ENCODE measurements at places on chromosomes 6 and 20.
A peak's percentile ranks its signal among the peaks of the same experiment; 100 is the strongest.

GRCh38 chr20:16475225-16475624 is 98.0 kb downstream of the KIF16B start:
- DNase-seq: no peak

DNA sequence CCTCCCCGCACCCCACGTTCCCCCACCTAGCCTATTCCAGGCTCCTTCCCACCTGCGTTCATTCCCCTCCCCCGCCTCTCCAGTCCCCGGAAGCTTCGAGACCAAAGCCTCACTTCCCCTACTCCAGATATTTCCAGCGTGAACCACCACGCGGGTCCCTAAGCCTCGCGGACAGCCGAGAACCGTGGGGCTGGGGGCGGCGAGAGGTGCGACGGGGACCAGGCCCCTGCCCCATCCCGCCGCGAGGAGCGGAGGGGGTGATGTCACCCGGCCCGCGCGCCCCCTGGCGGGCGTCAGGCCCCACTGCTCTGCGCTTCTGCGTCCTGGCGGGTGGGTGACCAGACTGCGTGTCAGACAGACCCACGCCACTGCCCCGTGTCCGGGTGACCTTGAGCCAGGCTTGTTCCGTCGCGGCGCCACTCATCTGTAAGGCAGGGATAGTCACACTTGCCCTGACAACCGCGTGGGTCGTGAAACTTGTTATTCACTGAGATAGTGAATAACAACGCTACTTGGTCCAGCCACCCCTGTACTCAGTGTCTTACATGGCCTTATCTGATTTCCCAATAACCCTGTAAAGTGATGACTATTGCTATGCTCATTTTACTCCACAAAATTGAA is 9.0 kb upstream of the HSP90AB1 start:
- DNase-seq: peak; percentile 80

DNA sequence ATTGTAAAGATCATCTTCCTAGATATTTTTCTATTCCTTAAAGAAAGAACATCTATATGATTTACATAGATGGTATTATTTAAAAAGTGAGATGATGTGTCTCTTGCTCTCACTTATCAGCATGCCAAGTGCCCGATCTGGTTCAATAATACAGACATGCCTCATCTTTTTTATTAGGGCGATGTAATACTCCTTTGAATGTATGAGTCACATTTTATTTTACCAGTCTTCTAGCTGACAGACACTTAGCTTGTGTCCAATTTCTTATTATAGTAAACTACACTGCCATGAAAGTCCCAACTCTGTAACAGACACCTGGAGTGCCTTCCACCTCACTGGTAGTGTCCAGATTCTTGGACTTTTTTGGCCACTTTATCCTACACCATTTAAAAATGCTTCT is 586.6 kb upstream of the BTBD3 start:
- no peak for DNase-seq

GRCh38 chr20:4787069-4787468 is 65.4 kb downstream of the PRND start:
- no peak for DNase-seq

GRCh38 chr20:32991383-32991782 is 12.8 kb downstream of the SUN5 start:
- no peak for DNase-seq

DNA sequence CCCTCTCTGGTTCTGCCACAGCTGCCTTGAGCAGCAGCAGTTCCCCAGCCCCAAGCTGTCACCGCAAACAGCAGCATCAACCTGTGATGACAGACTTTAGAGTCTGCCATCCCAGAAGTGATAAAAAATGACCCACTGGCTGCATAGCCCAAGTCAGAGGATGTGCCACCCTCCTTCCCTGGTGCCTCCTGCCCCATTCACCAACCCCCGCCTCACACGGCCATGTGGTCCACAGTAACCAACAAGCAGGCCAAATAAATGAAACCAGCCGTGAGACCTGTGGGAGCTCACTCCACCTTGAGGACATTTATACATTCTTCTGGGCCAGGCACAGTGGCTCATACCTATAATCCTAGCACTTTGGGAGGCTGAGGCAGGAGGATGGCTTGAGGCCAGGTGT is 98.2 kb downstream of the PRND start:
- DNase-seq: no peak

GRCh38 chr6:75922226-75922625 is 150.2 kb downstream of the IMPG1 start:
- no peak for DNase-seq

DNA sequence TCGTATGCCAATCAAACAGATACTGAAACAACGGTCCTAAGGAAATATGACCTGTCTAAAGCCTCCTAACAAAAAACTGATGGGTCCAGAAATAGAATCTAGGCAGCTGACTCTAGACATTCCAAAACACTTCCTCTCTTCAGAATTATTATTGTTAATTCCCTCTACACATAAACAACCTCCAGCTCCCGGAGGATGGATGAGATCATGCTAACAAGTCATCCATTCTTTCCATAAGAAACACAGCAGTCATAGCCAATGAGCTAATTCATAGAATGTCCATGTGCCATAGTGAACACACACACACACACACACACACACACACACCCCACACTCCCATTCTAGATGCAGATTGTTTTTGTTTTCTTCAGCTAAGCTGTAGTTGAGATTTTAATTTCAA is 44.3 kb downstream of the HDGFL1 start:
- no peak for DNase-seq

- no peak for DNase-seq
Observed at GRCh38 chr6:90720404-90720803, 133.5 kb upstream of the MAP3K7 start.

GRCh38 chr6:52231406-52232127 is 12.7 kb downstream of the IL17F start:
- DNase-seq: no peak

- DNase-seq: no peak
Observed at GRCh38 chr6:109456111-109456583, 575 bp upstream of the MICAL1 start.

DNA sequence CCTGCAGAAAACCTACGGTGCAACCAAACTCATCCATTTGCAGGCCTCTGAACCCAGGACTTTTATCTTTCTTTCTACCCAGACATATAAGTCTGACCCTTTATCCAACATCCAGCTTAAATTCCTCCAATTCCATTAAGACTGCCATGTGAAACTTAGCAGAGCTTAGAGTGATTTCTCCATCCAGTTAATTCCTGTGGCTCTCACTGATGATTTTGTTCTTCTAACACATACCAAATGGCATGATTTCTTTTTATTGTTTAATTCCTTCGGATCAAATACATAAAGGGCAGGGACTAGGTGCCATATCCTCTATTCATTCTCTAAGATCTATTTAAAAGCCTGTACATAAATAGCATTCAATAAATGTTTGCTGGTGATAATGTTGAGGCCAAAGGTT is 92.9 kb downstream of the TASP1 start:
- DNase-seq: no peak

DNA sequence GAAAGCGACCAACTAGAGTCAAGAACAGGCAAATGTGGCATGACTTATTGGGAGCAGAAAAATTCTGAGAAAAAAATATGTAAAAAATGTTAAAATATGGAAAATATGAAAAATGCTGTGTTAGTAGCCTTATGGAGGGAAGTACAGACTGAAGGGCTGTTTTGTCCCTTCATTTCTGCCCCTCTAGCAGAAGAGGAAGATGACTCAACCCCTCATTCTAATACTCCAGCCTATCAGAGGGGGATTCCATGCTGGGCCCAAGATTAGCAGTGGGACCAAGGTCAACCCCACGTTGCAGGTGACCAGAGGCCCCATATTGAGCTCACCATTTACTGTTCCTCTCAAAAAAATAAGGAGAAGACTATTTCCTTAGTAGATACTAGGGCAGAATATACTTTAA is 8.4 kb downstream of the MUC21 start:
- no peak for DNase-seq

DNA sequence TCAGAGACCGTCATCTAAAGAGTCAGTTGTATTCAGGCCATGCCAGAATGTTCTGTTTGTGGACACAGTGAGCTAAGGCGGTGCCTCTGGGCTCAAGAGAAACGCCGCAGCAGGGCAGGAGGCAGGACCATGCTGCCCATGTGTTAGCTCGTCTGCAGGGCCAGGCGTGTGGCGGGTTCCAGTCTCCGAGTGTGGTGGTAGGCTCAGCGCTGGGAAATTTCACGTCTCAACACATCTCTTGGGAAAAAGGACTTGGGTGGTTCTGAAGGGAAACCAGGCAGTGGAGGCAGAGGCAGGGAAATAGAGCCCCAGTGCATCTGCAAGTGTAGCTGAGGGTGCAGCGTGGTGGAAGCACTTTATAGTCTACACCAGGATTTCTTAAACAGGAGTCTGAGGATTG is 56.9 kb upstream of the TAGAP start:
- no peak for DNase-seq

DNA sequence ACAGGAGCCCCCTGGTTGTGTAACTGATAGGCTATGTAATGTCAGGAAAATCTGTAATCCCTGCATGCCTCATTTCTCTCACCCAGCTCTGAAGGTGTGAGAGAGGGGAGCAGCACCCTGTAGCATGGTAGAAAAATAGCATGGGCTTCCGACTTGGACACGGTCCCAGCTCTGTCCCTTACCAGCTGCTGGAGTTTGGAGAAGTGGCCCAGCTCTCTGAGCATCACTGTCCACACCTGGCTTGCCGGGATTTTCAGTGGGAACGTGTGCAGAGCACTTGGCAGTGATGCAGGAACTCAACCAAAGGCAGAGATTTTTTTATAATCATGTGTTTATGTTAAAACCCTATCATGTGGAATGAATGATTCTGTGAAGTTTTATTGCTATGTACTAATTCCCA is 34.6 kb downstream of the STK35 start:
- DNase-seq: no peak

DNA sequence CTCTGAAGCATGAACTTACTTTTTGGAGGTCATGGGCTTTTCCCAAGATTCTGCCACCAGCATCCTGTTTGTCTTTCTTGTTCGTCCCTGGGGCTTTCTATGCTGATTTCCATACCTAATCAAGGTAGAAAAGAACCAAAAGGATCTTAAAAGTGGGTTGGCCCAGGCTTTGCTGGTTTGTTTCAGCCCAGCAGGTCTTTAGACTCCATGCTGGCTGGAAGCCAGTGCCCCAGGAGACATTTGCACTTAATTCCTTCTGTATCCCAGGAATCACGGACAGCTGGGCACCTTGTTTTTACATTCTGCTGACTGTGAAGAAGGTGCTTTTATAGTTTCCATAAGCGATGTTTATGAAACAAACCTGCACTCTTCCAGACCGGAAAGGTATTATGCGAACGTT is 195.9 kb downstream of the CDH4 start:
- DNase-seq: no peak

- no peak for DNase-seq
Observed at GRCh38 chr6:23403460-23403859, 722.6 kb upstream of the NRSN1 start.

DNA sequence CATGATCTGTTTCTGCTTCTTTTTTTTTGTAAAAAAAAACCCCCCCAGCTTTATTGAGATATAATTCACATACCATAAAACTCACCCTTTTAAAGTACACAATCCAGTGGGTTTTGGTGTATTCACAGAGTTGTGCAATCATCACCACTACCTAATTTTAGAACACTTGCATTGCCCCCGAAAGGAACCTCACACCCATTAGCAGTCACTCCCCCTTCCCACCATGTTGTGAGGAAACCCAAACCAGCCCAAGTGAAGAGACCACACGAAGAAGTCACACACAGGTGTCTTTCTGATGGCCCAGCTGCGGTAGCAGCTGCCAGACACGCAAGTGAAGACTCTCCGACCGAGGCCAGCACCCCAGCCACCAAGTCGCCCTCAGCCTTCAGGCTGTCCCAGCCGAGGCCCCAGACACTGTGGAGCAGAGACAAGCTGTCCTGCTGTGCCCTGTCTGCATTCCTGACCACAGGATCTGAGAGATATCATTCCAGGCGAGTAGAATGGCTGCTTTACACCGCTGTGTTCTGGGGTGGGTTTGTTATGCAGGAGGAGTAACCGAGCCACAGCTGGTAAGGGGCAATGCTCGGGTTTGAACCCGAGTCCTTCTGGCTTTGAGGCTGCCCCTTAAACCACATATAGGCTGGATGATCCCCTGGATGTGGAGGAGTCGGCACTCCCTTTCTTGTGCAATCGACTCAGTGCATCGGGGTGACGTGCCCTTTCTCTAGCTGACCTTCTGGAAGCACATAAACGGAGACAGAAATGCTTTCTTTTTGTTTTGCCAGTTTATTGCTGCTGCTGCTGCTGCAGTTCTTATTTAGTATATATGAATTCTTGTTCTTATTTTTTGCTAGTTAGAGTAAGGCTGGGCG is 59.1 kb upstream of the PTPN1 start:
- DNase-seq: no peak

DNA sequence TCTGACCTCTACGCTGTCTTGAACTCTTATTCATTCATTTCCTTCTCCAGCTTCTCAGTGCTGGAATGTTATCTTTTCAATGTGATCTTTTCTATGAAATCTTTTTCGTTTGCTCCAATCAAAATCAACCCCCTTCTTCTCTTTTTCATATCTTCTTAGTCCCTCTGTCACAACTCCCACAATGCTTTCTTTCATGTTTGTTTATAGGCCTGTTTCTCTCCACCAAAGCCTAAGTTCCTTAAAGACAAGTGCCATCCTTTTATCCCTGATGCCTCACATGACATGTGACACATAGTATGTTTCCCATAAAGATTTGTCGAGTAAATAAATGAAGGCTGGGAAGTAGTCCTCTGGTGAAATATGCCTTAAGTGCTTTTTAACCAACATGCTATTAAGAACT is 38.1 kb downstream of the CRYBG1 start:
- DNase-seq: no peak

GRCh38 chr6:170439366-170440361 is 113.4 kb downstream of the PSMB1 start:
- no peak for DNase-seq

GRCh38 chr6:15475261-15475660 is 187.6 kb downstream of the DTNBP1 start:
- no peak for DNase-seq

- no peak for DNase-seq
Observed at GRCh38 chr20:44066645-44067606, 120.1 kb downstream of the JPH2 start.

- DNase-seq: no peak
Observed at GRCh38 chr6:157449610-157450009, 68.6 kb downstream of the ZDHHC14 start.

DNA sequence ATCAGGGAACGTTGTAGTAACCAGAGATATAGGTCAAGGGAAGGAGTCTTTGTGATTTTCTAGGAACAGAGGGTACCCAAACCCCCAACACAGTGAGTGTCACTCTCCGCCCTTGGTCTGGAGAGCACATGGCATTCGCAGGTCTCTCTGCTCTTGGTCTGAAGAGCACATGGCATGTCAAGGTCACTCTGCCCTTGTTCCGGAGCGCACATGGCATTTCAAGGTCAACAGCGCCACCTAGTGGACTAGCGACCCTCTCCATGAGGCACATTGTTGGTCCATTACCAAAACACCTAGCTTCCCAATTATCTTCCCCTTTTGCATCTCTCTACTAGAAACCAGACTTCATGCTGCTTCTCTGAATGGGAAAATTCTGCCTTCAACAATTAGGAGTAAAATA is 260.0 kb downstream of the C6orf118 start:
- no peak for DNase-seq

GRCh38 chr6:21331235-21331634 is 262.3 kb upstream of the SOX4 start:
- no peak for DNase-seq

Data from activated naive CD4-positive, alpha-beta T cell treated with anti-CD3 and anti-CD28 coated beads, Interleukin-2, amount 50 U/mL, for 16 hours (primary cell).